Coronary artery (tissue), 2 donors: ENCODE measurements at places on chromosomes 1 and 21.
A peak's percentile ranks its signal among the peaks of the same experiment; 100 is the strongest.

GRCh38 chr1:183553331-183553730, 36.9 kb downstream of the NCF2 start:
- DNase-seq, result no peak

- no peak for DNase-seq
Measured at GRCh38 chr1:172663732-172664131, 4.8 kb downstream of the FASLG start.

GRCh38 chr1:33338440-33339211, 17.7 kb upstream of the A3GALT2 start:
- peak; percentile 93 for DNase-seq

DNA sequence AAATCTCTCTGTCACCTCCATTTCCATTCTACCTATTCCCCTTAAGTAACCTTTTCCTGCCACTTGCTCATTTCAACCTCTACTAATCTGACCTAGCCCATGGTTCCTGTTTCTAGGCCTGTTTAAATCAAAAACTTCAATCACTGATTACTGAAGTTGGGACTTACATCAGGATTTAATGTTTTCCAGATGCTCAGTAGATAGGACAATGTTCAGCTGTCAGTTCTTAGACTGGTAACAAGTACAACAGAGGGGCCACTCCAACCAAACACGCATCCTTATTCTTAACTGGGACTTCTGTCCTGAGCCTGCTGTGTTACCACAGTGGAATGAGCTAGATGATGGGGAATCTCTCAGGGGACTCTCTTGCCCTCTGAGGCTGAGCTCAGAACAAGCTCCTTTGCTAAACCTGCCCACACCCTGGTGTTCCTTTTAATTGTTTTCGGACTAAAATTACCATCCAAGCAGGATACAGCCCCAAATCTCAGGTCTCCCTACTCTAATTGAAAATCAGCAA, 974.6 kb downstream of the TTLL7 start:
- DNase-seq, result no peak
